ENCODE measurements at places on chromosomes 13 and 19.

GRCh38 chr13:21668732-21669275 is 2.1 kb upstream of the FGF9 start:
- DNase-seq, result no peak

- no peak for DNase-seq
Measured at GRCh38 chr13:111539252-111539651, 218.8 kb downstream of the TEX29 start.

DNA sequence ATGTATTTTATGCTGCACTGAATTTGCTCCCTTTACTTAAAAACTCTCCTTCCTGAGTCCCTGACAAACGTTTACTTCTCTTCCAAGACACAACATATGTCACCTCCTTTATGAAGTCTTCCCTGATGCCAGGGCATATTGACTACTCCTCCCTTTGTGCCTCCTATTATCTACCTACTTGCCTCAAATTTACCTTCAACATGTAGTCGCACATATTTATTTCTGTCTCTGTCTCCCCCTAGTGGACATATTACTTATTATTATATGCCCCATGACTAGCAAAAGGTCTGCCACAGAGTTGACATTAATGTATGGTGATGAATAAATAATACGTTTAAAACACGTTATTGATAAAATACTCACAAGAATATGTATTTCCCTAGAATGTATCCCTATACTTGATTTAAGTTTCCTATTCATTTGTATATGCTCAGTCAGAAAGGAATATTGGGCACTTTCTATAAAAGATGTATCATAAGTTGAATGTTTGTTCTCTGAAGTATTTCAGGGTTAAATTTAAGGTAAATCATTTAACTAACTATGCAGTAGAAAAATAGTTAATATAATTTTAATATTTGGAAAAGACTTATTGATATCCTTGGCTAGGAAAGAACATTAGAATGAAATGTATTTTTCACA is 250.3 kb upstream of the ATXN8OS start:
- DNase-seq, result no peak

DNA sequence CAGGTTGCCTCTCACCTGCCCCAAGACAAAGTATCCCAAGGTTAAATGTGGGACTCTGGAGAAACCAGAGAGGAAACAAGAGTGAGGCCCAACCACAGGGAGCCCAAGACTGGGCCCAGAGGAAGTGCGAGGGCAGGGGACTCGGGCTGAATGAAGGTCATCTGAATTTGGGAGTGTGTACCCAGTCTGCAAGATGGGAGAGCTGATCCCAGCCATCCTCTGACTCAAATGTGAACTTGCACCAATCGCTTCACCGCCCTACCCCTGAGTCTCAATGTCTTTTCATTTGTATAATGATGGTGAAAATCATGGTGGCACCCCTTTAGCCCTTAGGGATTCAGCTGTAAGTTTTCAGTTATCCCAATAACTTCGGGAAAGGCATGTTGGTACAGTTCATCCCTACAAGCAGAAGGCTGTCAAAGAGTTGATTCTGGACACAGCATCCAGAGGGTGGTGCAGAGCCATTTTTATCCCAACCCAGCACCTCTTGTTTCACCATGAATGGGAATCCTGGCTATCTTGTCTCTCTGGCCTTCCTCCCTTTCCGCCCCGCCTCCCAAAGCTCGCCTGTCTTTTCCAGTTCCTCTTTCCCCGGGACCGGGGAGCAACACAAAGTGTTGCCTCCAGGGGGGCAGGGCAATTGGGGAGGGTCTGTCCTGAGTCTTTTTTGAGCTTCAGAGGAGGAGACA is 123.4 kb downstream of the NUFIP1 start:
- DNase-seq, result no peak

- DNase-seq, result no peak
Measured at GRCh38 chr19:40599331-40599901, 1.8 kb upstream of the LTBP4 start.

GRCh38 chr13:97962887-97963286 is 9.4 kb downstream of the IPO5 start:
- no peak for DNase-seq

GRCh38 chr13:91220872-91221271 is 126.6 kb upstream of the MIR17HG start:
- no peak for DNase-seq

- no peak for DNase-seq
Measured at GRCh38 chr13:24104723-24105122, 55.8 kb upstream of the SPATA13 start.

GRCh38 chr13:95392597-95392996 is 91.3 kb upstream of the ABCC4 start:
- DNase-seq, result no peak

DNA sequence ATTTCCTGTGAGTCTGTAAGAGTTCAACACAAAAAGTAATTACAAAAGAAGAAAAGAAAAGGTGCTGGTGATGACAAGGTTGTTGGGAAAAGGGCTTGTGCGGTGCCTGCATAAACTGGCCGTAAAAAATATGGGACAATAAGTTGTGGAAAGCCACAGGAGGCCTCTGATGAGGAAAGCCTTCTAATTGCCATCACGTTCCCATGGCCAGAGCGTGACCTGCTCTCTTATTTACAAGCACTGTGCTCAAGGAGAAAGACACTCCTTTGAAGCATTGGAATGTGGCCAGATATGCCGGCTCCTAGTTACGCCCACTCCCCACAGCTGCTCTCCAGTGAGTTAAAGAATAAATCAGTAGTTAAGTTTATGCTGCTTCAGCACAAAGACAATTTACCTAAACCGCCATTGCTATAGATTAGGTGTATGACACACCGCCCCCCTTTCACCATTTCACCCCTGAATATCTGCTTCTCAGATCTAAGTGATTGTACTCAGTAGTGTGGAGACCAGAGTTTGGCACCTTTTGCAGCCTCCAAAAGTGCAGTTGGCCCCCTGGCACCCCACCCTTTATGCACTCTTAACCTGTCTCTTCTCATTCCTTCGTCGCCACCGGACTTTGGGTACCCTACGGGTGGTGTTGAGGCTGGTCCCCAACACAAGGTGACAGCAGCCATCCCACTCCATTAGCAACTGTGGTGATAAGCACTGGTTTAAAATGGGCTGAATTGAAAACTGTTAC is 8.1 kb upstream of the PGLYRP1 start:
- DNase-seq, result no peak

DNA sequence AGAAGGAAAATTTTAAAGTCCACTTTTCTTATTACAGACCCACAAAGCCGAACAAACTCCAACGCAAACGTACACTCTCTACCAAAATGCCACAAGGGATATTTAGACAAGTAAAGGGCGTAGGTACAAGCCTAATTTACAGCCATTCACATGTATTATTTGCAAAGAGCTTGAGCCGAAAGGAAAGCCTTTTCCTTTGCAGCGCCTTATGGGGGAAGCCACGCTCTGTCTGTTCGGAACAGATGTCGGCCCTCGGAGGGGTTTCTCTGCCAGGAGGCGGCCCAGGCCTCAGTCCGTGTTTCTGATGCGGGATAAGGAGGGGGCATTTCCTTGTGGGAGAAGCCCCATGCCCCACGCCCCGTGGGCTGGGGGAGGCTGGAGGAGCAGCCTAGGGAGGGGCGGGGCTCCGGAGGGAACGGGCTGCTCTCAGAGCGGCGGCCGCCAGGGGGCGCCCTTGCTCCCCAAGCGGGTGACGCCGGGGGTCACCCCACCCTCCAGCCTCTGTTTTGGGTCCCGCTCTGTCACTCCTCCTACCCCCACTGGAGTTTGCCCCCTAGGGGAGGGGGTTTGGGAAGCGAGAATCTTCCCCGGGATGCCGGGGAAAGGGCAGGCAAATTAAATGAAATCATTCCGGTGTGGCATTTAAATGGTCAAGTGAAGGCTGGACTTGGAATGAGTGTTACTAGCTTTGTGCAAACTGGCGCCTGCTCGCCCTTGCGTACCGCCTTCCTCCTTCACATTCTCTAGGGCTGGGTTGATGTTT is 2.9 kb downstream of the HTR2A start:
- peak; percentile 67 for DNase-seq

- DNase-seq, result no peak
Measured at GRCh38 chr13:62643799-62644524, 1228.3 kb upstream of the PCDH20 start.

GRCh38 chr13:94454906-94455305 is 24.6 kb downstream of the DCT start:
- no peak for DNase-seq

GRCh38 chr13:29959086-29959485 is 108.7 kb upstream of the UBL3 start:
- no peak for DNase-seq

GRCh38 chr19:956766-957440 is 27.2 kb upstream of the WDR18 start:
- DNase-seq, result no peak

- DNase-seq, result no peak
Measured at GRCh38 chr19:6118043-6118442, 7.7 kb upstream of the RFX2 start.

DNA sequence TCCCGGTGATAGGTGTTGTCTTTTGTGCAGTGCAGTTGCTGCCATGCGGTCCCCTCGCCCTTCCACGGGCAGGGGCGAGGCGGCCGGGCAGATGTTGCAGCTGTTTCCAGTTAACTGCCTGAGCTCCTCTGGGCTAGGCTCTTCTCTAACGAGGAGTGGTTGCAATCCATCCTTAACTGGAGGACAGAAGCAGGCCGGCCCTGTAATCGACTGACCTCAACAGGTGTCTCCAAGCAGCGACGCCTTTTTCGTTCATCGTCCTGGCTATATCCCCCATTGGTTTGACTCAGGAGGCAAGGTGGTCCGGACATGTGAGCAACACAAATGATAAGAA is 1.9 kb upstream of the TSC22D1 start:
- no peak for DNase-seq

GRCh38 chr13:101248739-101249514 is 167.4 kb downstream of the NALCN start:
- no peak for DNase-seq

DNA sequence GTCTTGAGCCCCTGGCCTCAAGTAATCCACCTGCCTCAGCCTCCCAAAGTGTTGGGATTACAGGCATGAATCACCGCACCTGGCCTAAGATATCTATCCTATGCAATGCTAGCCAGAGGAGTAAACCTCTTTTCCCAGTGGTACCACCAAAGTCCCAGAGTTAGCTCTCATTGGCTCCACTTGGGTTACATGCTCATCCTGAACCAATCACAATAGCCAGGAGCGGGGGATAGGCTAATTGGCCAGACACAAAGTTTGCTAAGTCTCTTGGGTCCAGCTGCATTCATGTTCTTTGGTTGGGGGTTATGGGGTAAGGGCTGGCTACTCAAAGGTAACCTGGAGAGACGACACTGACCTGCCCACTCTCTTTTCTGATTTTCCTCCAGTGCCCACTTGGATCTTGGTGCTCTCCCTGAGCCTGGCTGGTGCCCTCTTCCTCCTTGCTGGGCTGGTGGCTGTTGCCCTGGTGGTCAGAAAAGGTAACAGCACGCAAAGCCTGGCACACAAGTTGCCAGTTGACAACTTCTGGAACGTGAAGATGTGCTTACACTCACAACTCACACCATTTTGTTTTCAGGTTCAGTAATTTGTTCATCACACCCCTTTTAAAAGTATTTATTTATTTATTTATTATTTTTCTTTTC is 7.8 kb downstream of the C19orf38 start:
- DNase-seq, result no peak

DNA sequence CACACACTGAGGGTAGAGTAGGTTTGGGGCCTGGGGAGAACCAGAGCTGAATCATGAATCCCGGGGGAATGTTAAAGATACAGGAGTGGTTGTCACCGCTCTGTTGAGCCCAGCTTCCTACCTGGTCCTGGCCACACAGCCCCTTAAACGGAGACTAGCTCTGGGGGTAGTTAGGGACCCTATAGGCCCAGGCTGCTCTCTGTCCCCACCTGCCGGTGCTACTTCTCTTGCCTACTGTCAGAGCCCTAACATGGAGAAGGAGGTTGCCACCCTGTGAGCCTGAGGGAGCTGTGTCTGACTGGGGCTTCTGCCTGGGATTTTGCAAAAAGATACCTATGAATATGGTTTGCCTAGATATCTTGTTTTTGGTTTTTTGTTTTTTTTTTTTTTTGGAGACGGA is 36.6 kb upstream of the ZNF429 start:
- no peak for DNase-seq

DNA sequence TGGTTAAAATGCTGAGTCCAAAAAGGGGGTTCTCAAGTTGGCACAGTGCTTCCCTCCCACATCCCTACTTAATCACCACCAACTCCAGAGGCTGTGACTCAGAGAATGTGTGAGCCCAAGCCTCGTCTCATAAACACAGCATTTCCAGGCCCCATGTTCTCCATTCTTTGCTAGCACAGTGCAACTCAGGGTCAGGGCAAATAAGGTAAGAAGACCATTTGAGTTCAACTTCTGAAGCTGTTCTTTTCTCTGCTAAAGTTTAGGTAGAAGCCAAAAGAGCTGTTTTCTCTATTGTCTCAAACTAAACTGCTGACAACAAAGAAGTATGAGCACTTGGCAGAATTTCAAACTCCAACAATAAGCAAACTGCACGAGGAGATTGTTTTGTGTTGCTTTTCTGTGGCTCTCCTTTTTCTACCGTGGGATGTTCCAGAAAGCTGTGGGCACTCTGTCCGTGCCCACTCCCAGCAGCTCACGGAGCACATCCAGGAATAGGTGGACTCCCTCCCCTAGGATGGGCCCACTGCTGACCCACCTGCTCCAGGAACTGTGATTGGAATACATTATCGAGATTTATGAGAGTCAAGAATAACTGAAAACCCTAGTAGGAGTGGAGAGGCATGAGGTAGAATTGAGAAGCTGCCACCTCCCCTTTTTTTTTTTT is 494.3 kb downstream of the COG6 start:
- DNase-seq, result no peak

GRCh38 chr19:34408411-34408810 is 4.2 kb downstream of the PDCD2L start:
- DNase-seq, result no peak

DNA sequence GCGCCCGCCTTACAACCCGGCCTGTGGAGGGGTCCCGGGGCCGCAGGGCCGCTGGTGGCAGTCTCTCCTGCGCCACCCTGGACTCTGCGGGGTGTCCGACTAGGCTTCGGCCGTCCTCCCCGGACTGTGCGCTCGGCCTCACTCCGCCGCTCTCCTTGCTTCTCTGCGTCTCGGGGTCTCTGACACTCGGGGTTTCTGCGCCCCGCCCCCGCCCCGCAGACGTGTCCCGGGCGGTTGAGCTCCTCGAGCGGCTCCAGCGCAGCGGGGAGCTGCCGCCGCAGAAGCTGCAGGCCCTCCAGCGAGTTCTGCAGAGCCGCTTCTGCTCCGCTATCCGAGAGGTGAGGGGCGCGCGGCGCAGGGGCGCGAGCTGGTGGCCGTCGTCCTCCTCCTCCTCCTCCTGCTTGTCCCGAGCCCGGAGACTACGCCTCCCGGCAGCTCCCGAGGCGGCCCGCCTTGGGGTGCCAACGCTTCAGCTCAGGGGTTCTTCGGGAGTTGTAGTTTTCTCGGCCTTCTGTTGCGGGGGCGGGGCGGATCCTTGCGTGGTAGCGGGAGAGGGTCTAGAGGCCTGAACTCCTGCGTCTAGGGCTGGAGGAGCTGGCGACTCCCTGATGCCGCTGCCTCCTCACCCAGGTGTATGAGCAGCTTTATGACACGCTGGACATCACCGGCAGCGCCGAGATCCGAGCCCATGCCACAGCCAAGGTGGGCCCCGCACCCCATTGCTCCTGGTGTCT is 627 bp downstream of the LIN7B start:
- DNase-seq, result no peak

GRCh38 chr13:72290962-72291681 is 424.1 kb upstream of the DACH1 start:
- DNase-seq, result no peak

GRCh38 chr13:46321494-46322225 is 65.4 kb downstream of the RUBCNL start:
- no peak for DNase-seq
